Panc1 (cell line): ENCODE measurements at places on chromosomes 7 and 10. TPM values are rescaled to one million over a fixed set of nuclear protein-coding genes. Genes with fewer than 3 reads are reported as not detected.

Gene CNPY1
- total RNA-seq, result not detected

GRCh38 chr10:77160679-77161078 lies 476.9 kb downstream of the KCNMA1 start:
- no peak overlapping the region for H3K27ac ChIP-seq
- DNase-seq, result peak; percentile 94
- no peak overlapping the region for H3K4me3 ChIP-seq
- no peaks in the 10 kb centered on the region for H3K27me3 ChIP-seq
- H3K4me1 ChIP-seq, result peaks cover 33% of the 10 kb centered on the region
- no peaks in the 10 kb centered on the region for H3K36me3 ChIP-seq

Gene OR6V1
- total RNA-seq, result not detected

Gene FKBP9
- 183 TPM for total RNA-seq

DNA sequence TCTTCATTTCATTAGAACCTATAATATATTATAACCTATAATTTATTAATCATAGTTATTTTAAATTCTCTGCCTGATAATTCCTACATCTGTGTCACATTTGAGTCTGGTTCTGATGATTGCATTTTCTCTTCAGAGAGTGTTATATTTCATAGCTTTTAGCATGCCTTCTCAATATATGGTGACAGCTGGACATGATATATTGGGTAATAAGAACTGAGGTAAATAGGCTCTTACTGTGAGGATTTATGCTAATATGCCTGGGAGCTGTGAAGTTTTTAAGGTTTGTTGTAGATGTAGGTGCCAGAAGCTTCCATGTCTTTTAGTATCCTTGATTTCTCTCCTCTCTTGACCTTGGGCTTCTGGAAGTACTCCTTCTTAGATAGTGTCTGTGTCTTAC lies 325.9 kb upstream of the SEMA3D start:
- H3K4me3 ChIP-seq, result no peak overlapping the region
- no peaks in the 10 kb centered on the region for H3K4me1 ChIP-seq
- no peaks in the 10 kb centered on the region for H3K27me3 ChIP-seq
- no peak for DNase-seq

Gene EPHA1
- 0.39 TPM for total RNA-seq

GRCh38 chr7:159167139-159167538 lies 22.5 kb upstream of the VIPR2 start:
- no peak for DNase-seq
- no peaks in the 10 kb centered on the region for H3K27me3 ChIP-seq
- no peak overlapping the region for H3K4me3 ChIP-seq

Gene NYAP1
- 4.0 TPM for total RNA-seq

DNA sequence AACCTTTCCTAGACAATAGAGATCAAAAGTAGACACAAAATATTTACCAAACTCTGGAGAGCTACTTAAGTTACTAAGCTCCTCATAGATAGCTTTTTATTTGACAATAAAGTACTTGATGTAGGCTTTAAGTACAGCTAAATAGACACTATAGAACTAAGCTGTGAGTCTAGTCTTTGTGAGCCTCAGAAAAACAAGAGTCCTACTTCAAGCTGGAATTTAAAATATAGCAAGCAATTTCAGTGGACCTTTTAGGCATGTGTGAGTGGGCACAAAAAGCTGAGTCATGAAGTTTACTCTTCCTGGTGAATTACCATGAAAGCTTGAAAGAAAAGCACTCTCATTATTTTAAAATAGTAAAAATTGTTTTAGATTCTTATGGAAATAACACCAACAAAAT lies 76.1 kb downstream of the ADD3 start:
- H3K27me3 ChIP-seq, result no peaks in the 10 kb centered on the region
- peaks cover 4% of the 10 kb centered on the region; the same call in 1 of the 2 replicates for H3K4me1 ChIP-seq
- no peak for DNase-seq
- no peak overlapping the region for H3K27ac ChIP-seq
- no peaks in the 10 kb centered on the region for H3K36me3 ChIP-seq
- no peak overlapping the region for H3K4me3 ChIP-seq

DNA sequence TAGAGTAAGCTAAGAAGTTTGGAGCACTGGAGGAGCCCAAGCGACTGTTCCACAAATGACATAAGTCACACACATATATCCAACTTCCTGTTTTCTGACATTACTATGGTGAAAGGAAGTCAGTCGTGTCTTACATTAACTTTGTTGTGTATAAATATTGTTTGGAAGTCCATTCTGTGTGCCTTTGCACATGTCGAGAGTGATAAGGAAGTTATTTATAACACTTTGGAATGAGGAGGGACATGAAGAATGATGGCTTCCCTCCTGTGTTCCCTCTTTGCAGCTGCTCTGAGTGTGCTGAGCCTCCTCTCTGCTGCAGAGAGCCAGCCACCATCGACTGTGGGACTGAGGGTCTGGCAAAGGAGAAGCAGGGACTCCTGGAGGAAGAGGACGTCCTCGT lies 40.4 kb upstream of the MGMT start:
- H3K27me3 ChIP-seq, result 0 out of 2 replicates have a peak, but pooled peaks cover 4% of the 10 kb centered on the region
- no peaks in the 10 kb centered on the region for H3K36me3 ChIP-seq
- no peaks in the 10 kb centered on the region for H3K4me1 ChIP-seq
- DNase-seq, result no peak
- no peak overlapping the region for H3K4me3 ChIP-seq

GRCh38 chr7:17021205-17021604 lies 139.4 kb upstream of the AGR3 start:
- DNase-seq, result no peak
- no peaks in the 10 kb centered on the region for H3K4me1 ChIP-seq
- H3K4me3 ChIP-seq, result no peak overlapping the region
- no peak overlapping the region for H3K27ac ChIP-seq
- H3K27me3 ChIP-seq, result no peaks in the 10 kb centered on the region

DNA sequence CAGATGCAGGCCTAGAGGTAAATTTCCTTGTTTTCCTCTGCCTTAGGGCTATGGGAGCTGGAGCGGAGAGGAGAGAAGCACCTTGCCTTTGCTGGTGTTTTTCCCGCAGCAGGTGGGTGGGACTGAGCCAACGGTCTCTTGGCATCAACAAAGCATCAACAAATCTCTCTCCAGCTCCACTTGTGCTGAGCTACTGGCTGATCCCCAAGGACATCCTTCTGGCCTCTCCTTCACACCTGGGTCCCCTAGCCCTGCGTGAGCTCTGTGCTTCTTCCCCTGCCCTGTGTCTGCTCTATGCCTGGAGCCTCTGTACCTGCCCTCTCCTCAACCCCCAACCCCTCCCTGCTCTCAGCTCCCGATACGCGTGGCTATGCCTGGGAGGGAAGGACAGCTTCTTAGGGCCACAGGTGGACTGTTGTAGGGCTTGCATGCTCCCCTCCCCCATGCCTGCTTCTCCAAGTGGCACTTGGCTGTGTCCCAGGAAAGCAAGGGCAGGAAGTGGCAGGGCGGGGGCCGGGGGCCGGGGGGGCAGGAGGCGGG lies 3.2 kb upstream of the CLDN4 start:
- peak; percentile 78 for DNase-seq
- no peaks in the 10 kb centered on the region for H3K27me3 ChIP-seq
- H3K27ac ChIP-seq, result peak overlapping the region; percentile 79

DNA sequence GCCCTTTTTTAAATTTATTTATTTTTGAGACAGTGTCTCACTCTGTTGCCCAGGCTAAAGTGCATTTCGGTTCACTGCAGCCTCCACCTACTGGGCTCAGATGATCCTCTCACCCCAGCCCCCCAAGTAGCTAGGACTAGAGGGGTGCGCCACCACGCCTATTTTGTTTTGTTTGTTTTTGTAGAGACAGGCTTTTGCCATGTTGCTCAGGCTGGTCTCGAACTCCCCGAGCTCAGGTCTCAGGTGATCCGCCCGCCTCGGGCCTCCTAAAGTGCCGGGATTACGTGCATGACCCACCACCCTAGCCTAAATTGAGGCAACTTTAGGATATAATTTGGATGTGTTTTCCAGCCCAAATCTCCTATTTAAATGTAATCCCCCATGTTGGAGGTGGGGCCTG lies 805 bp downstream of the ZNF736 start:
- peak overlapping the region; percentile 75 for H3K4me3 ChIP-seq
- no peak for DNase-seq
- no peaks in the 10 kb centered on the region for H3K27me3 ChIP-seq
- no peaks in the 10 kb centered on the region; the same call in 1 of the 2 replicates for H3K36me3 ChIP-seq
- peak overlapping the region; percentile 91 for H3K27ac ChIP-seq
- peaks cover 4% of the 10 kb centered on the region for H3K4me1 ChIP-seq

DNA sequence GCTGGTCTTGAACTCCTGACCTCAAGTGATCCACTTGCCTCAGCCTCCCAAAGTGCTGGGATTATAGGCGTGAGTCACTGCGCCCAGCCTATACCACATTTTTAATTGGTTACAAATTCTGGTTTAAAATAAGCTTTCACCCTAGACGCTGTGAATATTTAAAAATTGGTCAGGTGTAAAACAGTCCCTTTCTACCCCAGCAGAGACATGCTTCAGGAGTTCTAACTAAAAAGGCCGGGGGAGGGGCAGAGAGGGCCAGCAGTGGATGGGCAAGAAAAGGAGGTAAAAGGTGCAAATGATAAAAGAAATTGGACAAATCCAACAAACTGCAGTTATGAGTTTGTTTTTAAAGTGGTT lies 70.0 kb downstream of the WAPL start:
- no peak overlapping the region for H3K4me3 ChIP-seq
- H3K27ac ChIP-seq, result no peak overlapping the region
- H3K36me3 ChIP-seq, result peaks cover 43% of the 10 kb centered on the region
- no peaks in the 10 kb centered on the region for H3K27me3 ChIP-seq
- DNase-seq, result no peak
- H3K4me1 ChIP-seq, result no peaks in the 10 kb centered on the region

DNA sequence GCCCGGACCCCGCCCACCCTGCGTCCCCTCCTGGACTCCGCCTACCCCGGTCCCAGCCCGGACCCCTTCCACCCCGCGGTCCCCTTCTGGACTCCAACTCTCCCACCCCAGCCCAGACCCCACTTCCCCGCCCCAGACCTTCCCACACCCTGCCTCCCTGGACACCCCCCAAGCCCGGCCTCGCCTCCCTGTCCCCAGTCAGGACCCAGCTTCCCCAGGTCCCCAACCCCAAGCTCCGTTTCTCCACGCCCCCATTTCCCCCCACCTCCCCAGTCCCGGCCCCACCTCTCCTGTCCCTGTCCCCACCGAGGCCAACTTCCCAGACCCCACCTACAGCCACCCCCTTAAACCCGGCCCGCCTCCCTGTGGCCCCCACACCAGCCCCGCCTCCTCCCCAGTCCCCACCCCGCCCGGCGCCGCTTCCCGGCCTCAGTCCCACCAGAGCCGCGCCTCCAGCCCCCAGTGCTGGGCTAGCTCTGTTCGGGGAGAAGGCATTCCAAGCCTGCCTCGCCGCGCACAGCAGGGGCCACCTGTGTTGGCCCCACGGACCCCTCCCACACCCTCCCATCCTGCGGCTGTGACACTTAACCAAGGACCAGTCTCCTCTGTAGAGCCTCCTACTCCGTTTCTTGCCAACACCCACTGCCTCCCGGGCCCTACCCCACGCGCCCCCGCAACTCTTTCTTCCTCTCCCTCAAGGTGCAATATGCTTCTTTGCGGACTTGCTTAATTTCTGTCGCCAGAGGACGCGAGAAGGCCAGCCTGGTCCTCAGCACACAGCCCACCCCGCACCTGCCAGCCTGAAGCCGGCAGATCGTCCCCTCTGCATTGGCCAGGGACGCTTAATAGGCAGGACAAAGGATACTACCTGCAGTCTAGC lies 736 bp upstream of the ITIH5 start:
- no peak overlapping the region for H3K4me3 ChIP-seq
- no peaks in the 10 kb centered on the region for H3K36me3 ChIP-seq
- no peak for DNase-seq
- H3K4me1 ChIP-seq, result no peaks in the 10 kb centered on the region; the same call in 1 of the 2 replicates

DNA sequence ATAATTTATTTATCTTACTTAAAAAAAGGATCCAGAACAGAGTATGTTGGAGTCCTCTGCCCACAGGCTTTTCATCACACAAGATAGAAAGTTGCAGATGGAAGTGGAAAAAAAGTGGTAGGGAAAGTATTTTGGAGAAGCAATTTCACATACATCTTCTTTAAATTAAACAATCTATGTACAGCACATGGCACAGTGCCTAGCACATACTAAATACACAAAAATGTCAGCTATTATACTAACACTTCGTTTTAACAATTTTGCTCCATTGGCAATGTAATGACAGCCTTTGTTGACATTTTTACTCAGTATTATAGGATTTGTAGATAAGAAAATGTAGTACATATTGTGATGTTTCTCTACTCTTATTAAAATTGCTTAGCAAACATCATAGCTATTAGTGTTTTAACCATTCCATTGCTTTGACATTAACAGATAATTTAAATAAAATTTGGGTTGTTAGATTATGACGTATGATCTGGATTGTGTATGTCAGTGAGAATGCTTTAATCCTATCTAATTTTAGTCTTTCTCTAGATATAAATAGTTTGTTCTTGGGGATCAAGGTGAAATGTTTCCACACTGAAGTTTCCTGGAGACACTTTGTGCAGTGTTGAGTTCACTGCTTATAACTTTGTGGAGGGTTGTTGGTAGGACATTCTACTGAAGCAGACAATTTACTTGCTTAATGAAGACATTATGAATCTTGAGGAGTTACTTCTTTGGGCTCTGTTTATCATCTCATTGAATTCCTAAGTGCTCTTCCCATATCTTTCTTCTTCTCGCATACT lies 202.8 kb upstream of the DKK1 start:
- no peaks in the 10 kb centered on the region for H3K27me3 ChIP-seq
- no peaks in the 10 kb centered on the region for H3K36me3 ChIP-seq
- no peaks in the 10 kb centered on the region for H3K4me1 ChIP-seq
- no peak overlapping the region for H3K27ac ChIP-seq
- H3K4me3 ChIP-seq, result no peak overlapping the region
- no peak for DNase-seq

Gene ZCCHC24
- total RNA-seq, result 7.8 TPM

DNA sequence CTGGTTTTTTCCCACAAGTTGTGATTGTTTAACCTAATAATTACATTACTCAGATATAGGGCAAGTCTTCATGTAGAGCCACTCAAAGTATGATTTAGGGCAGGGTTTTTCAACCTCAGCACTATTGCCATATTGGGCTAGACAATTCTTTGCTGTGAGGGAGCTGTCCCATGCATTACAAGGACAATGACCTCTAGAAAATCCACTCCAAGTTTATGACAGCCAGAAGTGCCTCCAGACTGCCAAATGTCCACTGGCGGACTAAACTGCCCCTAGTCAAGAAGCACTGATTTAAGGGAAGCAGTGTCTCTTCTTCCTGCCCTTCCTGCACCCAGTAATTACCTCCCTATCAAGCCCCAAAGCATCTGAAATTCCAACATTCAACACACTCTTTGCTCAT lies 54.4 kb downstream of the ZNF800 start:
- no peak overlapping the region for H3K4me3 ChIP-seq
- H3K27ac ChIP-seq, result no peak overlapping the region
- peaks cover under 1% of the 10 kb centered on the region; the same call in 1 of the 2 replicates for H3K27me3 ChIP-seq
- no peaks in the 10 kb centered on the region for H3K4me1 ChIP-seq

- no peak for DNase-seq
- H3K36me3 ChIP-seq, result no peaks in the 10 kb centered on the region
- H3K27me3 ChIP-seq, result peaks cover 26% of the 10 kb centered on the region
- H3K27ac ChIP-seq, result no peak overlapping the region
Measured at GRCh38 chr7:7536396-7537019, 835 bp upstream of the COL28A1 start.

- H3K4me3 ChIP-seq, result no peak overlapping the region
- H3K27me3 ChIP-seq, result no peaks in the 10 kb centered on the region
- no peak for DNase-seq
- no peaks in the 10 kb centered on the region for H3K36me3 ChIP-seq
Measured at GRCh38 chr7:123460616-123461015, 73.8 kb downstream of the IQUB start.
